ENCODE measurements at places on chromosomes 5 and 9.
A peak's percentile ranks its signal among the peaks of the same experiment; 100 is the strongest.

DNA sequence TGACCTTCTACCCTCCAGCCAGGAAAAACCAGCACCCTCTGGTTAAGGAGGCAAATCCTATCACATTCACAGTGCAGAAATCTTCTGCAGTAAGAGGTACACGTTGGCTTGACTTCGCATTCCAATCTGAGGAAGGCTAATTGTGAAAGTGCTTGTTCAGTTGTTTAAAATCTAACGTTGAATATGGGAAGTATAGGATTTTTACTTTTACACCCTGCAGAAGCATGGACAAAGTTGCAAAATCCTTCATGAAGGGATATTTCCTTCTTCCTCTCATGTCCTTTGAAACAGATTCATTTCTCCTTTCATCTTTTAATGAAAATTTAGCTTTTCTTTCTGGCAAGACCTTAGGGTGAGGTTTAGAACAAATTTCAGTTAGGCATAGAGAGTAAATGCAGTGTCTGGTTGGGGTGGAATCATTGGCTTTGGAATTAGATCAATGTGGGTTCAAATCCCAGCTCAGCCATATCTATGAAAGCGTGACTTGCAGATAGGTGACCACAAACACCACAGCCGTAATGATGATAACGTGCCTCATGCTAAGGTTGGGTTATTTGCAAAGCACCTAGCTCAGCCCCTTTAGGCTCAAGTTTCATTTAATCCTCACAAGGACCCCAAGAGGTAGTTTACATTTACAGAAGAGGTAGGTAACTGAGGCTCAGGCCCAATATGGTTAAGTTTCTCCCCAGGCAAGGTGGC, 42.2 kb upstream of the C5orf58 start:
- no peak for DNase-seq

GRCh38 chr9:20640331-20641187, 18.3 kb upstream of the MLLT3 start:
- DNase-seq = peak; percentile 60

- no peak for DNase-seq
Measured at GRCh38 chr5:153900703-153901395, 137.9 kb downstream of the FAM114A2 start.

DNA sequence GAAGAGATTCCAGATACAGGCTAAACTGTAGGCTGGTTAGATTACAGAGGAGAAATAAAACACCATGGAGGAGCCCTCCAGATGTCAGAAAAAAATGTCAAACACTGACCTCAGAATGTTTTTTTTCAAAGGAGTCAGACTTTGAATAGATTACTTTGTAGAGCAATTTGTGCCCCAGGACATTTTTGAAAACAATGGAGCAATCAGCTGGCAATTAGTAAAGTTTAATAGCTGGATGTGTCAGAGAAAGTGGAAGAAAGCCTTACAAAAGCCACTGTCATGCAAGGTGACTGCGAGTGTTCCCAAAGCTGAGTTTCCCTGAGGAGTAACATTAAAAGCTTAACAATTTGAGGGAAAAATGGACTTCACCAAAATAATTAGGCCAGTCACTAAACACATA, 417.8 kb upstream of the CTNND2 start:
- no peak for DNase-seq

DNA sequence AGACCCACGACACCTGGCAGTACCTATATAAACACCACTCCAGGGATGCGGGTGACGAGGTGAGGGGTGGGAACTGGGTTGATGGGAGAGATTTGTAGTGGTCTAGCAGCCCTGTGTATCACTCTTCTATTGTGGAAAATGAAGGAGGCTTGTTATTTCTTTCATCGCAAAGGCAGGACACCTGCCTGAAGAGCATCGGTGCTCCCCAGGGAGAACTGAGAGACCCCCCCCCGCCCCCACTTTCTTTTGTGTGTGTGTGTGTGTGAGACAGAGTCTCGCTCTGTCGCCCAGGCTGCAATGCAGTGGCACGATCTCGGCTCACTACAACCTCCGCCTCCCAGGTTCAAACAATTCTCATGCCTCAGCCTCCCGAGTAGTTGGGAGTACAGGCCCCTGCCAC, 8.3 kb upstream of the WDR5 start:
- no peak for DNase-seq

DNA sequence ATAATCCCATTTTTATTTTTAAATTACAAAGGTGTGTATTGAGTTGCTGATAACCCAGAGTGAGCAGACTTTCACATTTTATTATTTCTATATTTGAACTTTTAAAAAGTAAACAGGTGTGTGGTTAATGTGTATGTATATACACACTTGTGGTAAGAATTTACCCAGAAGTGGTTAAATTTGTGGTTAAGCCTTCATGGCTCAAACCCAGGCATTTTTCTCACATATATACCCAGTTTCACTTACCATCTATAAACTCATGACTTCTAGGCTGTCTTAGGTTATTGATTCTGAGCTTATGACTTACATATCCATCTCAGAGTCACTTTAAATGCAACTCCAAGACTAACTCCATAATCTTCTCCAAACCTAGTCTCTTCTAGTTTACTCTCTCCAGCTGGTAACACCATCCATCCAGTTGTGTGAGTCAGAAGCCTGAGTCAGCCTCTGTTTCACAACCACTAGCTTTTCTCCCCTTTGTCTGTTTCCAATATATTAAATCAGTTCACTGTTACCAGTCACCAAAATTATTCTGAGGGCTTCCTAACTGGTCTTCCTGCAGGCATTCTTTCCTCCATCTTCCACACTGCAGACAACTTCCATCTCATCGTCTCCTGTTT, 20.2 kb downstream of the ZBED3 start:
- DNase-seq = no peak

GRCh38 chr9:137902646-137903045, 25.1 kb downstream of the CACNA1B start:
- DNase-seq = no peak

- DNase-seq = no peak
Measured at GRCh38 chr5:1732945-1733344, 66.7 kb downstream of the MRPL36 start.

Data from stimulated activated CD8-positive, alpha-beta memory T cell treated with anti-CD3 and anti-CD28 coated beads, Interleukin-7, amount 100 ng/mL, for 4 hours (primary cell).